NCI-H1436 treated with DMSO at 0.1 percent for 48 hours (cell line): ENCODE measurements at places on chromosomes 3 and 15.

DNA sequence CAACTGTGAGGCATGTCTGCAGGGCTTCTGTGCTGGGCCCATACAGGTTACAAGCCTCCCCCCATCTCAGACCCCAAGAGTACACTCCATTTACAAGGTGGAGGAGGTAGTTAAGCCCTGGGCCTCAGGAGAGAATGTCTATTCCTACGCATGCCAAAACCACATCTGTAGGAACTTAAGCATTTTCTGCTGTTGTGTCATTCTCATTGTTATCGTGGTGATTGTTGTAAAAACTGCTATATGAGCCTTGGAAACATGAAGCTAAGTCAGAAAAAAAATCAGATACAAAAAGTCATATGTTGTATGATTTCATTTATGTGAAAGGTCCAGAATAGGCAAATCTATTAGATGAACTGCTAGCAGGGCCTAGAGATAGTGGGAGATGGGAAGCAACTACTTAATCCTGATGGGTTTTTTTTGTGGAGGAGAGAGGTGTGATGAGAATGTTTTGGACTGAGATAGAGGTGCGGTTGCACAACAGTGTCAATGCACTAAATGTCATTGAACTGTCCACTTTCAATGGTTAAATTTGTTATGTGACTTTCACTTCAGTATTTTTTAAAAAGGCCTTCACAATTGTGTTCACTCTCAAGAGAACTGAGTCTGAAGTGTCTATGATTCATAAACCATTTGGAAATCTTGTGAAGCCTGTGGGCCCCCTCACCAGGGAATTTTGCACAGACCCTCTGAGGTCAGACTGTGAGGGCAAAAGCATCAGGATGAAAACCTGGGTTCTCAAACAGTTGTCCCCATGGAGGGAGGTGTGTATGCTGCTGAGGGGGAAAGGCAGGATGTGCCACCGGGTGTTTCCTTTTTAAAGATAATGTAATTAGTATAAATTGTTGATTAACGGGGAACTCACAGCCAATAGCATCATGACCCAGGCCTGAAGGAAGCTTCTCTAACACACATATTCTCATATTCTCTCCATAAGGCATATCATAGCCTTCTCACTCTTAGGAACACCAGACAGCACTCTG, 3.2 kb downstream of the RTP3 start:
- DNase-seq = no peak

GRCh38 chr15:66959066-66959465, 106.3 kb upstream of the SMAD3 start:
- no peak for DNase-seq

GRCh38 chr3:114566162-114566755, 272.4 kb downstream of the TIGIT start:
- no peak for DNase-seq

DNA sequence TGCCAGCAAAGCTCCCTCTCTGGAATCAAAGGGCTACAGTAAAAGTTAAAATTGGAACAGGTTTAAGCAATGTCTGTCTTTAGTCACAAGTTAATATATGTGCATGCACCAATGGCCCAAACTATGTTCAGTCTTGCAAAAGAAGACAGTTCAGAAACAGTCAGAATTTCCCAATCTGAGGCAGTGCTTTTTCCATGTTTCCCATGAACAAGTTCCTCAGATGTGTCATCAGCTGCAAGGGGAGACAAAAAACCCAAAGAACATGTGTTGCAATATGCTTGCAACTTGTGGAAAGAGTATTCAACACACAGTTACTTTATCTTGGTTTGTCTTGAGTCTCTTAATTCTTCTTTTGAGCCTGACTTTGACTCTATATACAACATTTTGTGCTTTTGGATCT, 148.4 kb downstream of the USP13 start:
- no peak for DNase-seq

DNA sequence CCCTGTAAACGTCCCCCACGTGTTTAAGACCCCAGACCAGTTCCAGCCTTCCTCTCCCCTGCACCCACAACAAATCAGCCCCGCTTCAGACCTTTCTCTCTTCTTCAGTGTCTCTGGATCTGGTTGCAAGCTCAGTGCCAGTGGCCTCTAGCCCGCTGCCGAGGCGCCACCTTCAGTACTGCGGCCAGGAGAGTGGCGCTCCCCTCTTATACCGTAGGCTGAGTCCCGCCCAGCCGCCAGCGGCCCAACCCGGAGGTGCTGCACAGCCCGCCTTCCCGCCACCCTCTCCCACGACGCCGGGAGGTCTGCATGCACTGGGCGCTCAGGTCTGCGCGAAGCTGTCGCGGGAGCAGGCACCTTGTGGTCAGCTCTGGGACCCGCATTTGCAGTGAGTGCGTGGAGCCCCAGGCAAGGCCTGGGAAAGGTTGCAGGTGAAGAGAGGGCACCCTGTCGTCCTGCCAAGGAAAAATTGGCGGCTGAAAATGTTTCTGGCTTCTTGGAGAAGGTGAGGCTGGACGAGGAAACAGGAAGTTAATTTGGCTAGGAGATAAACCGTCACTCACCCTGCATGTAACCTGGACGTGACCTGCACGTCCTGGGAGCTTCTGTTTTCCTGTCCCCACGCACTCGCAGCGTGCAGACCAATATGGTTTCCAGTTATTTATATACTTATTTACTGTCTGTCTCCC, at the start of gene C2CD4B:
Gene C2CD4B (minus strand): TSS at position 182 of the 689 bp plus-strand sequence. CDS start 301 bp downstream, outside the sequence.
- no peak for DNase-seq

DNA sequence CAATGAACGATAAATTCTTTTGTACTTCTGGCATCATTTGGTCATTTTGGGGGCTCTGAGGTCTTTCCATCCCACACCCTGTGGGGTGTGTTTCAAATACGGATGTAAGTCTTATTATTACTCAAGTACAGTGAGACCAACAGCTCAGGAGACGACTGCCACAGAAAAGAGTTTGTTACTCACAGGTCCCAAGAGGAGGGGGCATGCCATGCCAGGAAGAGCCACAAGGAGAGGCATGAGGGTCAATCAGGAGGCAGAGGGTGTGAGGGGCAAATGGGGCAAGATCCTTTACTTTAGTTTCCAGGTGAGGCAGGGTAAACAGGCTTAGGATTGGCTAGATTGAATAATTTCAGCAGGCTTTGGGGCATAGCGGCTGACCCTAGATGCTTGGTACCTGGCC, 21.6 kb downstream of the TRH start:
- no peak for DNase-seq

GRCh38 chr3:10344944-10345575, 24.1 kb upstream of the SEC13 start:
- no peak for DNase-seq
